Muscle of arm (tissue), 14 donors: ENCODE measurements at places on chromosomes 2 and 18. TPM values are rescaled to one million over a fixed set of nuclear protein-coding genes. Genes with fewer than 3 reads are reported as not detected.

VWC2L gene
- not detected for polyA plus RNA-seq

GRB14 gene
- 2.2 TPM for polyA plus RNA-seq

KCNG3 gene
- not detected for polyA plus RNA-seq

GPBAR1 gene
- 1.7 TPM for polyA plus RNA-seq

BMP10 gene
- not detected for polyA plus RNA-seq

CHST10 gene
- polyA plus RNA-seq, result 25.2 TPM

SEPTIN2 gene
- polyA plus RNA-seq, result 408 TPM

SMPD4 gene
- polyA plus RNA-seq, result 63.1 TPM

ARMC9 gene
- 9.3 TPM for polyA plus RNA-seq

CLEC4F gene
- not detected for polyA plus RNA-seq

MEP1B gene
- polyA plus RNA-seq, result not detected

AQP12A gene
- not detected for polyA plus RNA-seq

IL1RL1 gene
- 0.66 TPM for polyA plus RNA-seq

SLC5A7 gene
- polyA plus RNA-seq, result 0.05 TPM

LIPG gene
- 7.4 TPM for polyA plus RNA-seq

TUBB8B gene
- not detected for polyA plus RNA-seq

SP9 gene
- 0.16 TPM for polyA plus RNA-seq

IMMT gene
- 81.4 TPM for polyA plus RNA-seq

MIB1 gene
- 51.0 TPM for polyA plus RNA-seq

ASB18 gene
- polyA plus RNA-seq, result 9.6 TPM

AP1S3 gene
- 1.2 TPM for polyA plus RNA-seq

C2orf78 gene
- polyA plus RNA-seq, result not detected

ARHGAP15 gene
- 10.5 TPM for polyA plus RNA-seq

RNMT gene
- 42.0 TPM for polyA plus RNA-seq

BCL2L11 gene
- 10.5 TPM for polyA plus RNA-seq

RTP5 gene
- polyA plus RNA-seq, result not detected

CCNYL1 gene
- 14.4 TPM for polyA plus RNA-seq

POTEC gene
- polyA plus RNA-seq, result not detected

MBD2 gene
- polyA plus RNA-seq, result 40.4 TPM

RAX gene
- polyA plus RNA-seq, result not detected

GPR39 gene
- polyA plus RNA-seq, result 0.21 TPM

HOXD3 gene
- 2.4 TPM for polyA plus RNA-seq

ANKRD29 gene
- 4.7 TPM for polyA plus RNA-seq

FSHR gene
- polyA plus RNA-seq, result 0.62 TPM
